Cerebellar nuclear complex (tissue), 1 donor: ENCODE measurements at places on chromosomes 16 and 17.

DNA sequence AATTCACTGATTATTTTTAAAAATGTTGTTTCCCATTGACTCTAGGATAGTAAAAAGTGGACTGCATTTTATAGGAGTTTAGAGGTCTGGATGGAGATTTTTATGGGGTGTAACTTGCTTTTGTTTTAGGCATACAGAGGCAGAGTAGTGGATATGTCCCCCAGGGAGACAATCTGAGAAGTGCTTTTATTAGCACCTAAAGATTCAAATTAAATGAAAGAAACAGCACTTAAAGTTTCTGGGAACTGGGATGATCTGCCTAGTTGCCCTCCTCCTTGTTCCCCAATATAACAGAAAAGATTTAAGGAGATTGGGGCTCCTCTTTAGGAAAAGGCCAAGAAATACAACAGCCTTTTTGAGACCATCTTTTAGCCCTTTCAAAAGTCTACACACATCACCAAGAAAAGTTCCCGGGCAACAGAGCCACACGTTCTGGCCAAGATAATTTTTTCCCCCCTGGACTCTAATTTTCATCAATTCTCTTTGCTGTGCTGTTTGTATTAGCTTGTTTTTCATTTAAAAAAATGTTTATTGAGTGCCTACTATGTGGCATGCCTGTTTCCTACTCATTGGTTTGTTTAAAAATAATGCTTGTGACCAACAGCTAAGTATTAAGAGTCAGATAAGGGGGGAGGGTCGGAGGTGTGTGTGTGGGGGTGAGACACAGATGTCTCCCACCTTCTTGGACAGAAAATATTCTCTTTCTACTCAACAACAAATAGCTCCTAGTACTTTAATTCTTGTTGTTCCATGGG lies 2.5 kb upstream of the IGF2BP1 start:
- no peak for DNase-seq

- no peak for DNase-seq
Observed at GRCh38 chr16:67528222-67528869, at the start of gene RIPOR1. RIPOR1 (plus strand) TSS chr16:67528829; CDS start chr16:67538447, 9,618 bp downstream.

DNA sequence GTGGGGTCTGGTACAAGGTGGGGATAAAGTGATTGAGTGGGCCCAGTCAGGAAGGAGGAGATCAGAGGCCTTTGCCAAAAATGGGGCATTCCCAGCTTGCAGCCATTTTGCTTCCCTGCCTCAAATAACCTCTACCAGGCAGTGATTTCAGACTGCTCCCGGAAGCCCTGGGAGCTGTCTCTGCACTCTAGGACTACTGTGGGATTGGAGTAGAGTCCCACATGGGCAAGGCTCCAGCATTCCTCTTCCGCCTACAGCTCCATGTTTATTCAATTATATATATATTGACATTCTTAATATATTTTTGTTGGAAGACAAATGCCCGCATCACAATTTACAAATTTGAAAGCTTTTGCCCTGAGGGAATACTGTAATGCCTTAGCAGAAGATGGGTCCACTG lies 13.5 kb downstream of the SUPT6H start:
- no peak for DNase-seq

- DNase-seq: no peak
Observed at GRCh38 chr16:70529051-70529777, 5.6 kb downstream of the SF3B3 start.

GRCh38 chr17:57387575-57387974 lies 131.3 kb downstream of the MSI2 start:
- no peak for DNase-seq

GRCh38 chr16:56558024-56558747 lies 6.7 kb upstream of the MT4 start:
- DNase-seq: peak; percentile 96

DNA sequence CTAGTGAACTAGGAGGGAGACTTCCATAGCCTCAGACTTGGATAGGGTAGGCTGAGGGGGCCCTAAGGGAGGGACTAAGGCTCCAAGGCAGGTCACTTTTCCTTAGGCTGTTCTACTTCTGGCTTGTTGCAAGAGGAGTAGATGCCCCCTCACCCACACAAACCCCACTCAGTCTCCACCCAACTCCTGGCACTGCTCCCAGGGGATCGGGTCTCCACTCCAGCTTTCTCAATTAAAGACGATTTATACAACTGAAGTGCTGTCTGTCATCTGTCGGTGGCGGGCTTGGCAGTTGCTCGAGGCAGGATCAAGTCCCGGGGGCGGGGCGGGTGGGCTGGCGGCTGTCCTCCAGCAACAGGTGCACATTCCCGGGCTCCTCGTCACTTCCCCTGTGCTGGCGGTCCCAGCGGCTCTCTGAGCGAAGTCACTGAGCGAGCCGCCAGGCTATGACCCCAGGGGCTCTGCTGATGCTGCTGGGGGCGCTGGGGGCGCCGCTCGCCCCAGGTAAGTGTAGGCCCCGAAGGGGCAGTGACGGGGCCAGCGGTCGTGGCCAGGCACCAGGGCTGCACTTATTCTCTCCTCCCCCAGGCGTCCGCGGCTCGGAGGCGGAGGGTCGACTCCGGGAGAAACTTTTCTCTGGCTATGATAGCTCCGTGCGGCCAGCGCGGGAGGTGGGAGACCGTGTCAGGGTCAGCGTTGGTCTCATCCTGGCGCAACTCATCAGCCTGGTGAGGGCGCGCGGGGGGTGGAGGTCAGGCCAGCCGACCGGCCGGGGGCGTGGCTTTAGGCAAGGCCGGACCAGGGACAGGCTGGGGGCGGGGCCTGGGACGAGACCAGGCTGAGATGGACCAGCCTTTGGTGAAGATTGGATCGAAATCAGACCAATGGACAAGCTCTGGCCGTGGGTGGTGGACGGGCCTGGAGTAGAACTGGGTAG lies at the start of gene CHRNB1:
Gene CHRNB1, plus strand, starts transcription at position 380 of the 937 bp plus-strand sequence. Its CDS starts 67 bp downstream, at position 447.
- DNase-seq: no peak

DNA sequence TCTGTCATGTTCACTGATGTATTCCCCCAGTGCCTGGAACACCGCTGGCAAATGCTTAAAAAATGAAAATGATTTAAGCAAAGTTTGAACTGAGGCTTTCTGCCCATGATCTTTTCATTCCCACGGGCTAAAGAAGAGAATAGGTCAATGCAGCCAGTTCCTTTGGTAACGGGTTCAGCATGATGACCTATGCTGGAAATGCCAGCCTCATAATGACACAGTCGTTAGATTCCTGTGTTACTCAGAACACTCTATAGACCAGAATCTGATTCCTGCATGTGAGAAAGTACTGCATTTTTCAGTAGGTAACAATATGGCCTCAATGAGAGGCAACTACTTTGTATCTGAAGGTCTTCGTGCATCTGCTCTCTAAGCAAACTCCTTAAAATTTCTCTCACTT lies 19.1 kb upstream of the LIMD2 start:
- no peak for DNase-seq

GRCh38 chr17:7406235-7406825 lies 1.3 kb upstream of the NLGN2 start:
- no peak for DNase-seq

DNA sequence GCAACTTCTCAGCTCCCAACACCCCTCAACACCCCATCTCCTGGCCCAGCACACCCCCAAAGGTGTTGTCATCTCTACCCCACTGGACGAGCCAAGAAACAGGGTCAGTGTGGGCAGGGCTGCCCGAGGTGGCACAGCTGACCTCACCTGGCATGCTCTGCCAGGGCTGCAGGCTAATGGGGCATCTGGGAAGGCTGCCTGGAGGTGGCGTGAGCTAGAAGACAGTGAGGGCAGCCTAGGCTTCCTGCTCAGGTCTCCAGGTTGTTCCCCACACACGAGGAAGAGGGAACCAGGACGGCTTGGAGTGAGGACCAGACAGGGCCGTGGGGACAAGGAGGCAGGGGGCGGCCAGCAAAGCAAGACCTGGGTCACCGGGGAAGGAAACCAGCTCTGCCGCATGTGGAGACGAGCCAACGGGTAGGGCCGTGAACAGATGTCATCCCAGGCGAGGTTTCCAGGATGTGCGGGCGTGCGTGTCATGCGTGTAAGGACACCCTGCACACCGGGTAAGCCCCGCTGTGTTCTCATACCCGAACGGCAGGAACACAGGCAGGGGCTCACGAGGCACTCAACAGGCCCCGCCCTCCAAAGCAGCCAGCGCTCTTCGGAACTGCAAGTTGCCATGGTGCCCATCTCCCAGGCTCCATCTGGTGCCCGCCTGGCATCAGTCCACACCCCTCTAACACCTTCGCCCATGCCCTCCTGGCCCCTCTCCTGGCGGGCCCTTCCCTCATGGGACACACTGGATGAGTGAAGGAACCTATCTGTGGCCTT lies 29.6 kb upstream of the PVALEF start:
- peak; percentile 15 for DNase-seq

DNA sequence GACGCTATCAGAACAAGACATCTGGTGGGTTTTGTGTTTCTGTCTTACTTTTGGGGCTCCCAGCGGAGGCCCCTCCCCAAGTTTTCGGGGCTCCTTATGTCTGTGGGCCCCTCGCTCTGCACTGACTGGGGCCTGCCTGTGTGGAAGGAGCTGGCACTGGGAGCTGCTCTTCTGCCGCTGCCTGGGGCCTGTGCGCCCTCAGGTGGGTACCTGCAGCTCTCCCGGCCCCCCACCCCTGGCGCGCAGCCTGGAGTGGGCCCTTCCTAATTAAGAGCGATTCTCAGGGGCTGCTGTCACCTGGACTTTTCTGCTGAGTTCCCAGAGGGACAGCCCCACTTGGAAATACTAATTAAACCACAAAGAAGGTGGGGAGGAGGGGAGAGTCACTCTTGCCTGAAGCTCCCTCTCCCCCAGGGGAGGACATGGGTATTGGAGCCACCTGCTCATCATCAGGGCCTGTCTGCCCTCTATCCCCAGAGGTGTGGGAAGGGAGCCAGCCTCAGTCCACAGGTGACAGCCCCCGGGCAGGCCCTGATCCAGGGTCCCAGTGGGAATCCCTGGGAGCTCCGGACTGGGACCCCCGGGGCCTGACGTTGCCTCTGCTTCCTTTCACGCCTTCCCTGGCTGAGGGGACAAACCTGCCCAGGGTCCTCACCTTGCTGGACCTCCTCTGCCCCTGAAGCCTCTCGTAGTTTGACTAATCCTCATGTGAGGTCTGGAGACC lies 36.5 kb downstream of the GSE1 start:
- no peak for DNase-seq

DNA sequence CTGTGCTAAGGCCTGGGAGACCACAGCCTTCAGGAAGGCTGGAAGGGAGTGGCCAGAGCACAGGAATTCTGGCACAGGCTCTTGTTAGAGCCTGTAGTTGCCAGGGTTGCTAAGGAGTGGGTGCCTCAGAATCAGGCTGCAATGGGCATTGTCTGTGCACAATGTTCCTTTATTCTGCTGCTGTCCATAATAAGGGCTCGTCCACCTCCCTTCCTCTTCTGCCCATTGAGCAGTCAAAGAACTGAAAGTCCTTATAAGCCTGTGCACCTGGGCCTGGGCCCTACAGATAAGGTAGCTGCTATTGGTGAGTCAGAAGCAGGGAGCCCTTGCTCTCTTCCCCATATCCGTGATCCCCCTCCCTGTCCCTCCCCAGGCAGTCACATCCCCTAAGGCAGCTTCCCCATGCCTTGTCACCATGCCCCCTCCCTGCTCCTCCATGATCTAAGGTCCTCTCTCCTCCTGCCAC lies 5.4 kb upstream of the CNGB1 start:
- DNase-seq: no peak

DNA sequence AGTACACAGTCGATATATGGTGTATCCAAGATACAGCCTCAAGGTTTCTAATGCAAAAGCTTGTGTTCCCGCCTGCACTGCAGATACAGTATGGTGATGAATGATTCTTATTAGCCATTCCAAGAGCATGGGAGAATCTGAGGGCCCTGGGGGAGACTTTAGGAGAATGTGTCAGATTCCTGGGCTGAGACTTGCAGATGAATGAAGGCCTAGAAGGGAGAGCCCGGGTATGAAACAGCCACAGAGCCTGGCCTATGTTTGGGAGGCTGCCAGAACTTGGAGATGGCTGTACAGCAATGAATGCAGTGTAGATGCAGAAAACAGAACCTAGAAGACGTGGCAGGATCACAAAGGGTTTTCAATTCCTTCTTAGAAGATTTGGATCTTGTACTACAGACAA lies 510.7 kb downstream of the HAPSTR1 start:
- DNase-seq: no peak

GRCh38 chr16:8924214-8924613 lies 39.5 kb downstream of the USP7 start:
- DNase-seq: no peak

DNA sequence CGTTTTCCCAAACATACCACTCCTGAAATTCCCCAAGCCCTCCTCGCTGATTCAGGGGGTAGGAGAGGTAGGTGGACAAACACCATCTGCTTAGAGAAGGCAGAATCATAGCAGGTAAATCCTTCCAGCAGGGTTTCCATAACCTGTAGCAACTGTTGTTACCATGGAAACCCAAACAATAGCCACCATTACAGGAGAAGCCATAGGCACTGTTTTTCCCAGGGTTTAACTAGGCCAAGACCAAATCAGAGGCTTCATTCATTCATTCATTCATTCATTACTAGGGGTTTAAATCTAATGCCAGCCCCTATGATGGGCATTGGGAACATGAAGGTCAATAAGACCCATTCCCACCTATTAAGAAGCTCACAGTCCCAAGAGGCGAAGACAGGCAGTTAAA lies 25.5 kb upstream of the CIITA start:
- DNase-seq: no peak

DNA sequence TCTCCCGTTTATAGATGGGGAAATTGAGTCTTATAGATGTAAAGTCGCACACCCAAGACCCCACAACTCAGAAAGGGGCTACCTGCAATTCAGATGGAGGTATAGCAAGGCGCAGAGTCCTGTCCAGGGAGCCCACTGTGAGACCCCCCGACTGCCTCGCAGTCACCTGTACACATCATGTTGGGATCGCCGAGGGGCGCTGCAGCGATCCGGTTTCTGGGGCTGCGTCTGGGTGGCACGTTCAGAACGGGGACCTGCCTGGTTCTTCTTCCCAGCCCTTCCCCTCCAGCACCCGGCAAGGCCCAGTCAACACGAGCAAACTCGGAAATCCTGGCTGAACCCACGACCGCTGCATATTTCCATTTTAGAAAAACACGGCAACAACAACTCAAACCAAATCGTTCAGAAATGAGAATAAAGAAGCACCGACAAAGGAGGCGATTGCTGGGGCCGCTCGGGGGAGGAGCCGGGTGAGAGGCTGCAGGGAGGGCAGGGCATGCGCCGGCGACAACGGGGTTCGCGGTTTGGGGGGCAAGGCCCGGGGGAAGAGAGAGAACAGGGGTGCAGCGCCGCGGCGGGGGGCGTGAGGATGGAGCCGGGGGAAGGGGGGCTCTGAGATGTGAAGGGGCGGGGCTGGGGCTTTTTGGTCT lies 643 bp downstream of the HSDL1 start:
- DNase-seq: no peak

DNA sequence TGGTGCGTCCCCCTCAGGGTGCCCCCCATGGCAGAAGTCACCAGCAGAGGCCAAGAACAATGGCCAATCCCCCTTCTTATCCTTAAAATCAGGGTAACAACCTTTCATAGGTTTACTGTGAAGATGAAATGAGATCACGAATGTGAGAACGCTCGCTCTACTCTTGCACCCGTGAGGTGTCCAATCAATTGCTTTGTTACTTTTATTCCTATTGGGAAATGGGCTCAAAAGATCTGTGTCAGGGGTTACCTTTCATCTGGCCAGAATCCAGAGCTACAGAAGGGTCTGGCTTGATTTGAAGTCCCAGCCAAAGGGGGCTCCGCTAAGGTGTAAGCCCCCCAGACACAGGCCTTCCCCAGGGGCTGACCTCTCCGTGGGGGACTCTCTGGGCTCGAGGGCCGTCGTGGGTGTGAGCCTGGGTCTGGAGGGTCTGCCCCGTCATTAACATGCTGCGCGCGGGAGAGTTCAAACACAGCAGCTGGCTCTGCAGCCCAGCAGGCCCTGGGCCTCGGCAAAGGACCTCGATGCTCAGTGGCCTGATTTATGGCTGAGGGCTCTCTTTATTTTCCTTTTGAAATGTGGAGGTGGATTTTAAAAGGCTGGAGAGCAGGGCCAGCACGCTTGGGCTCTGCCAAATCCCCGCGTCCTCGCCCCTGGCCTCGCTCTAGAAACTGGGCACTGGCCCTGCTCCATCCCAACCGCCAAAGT lies 10.4 kb downstream of the ABR start:
- no peak for DNase-seq
